ENCODE measurements at places on chromosomes 1 and 21.

- DNase-seq, result no peak
Observed at GRCh38 chr1:56222914-56223540, 356.3 kb downstream of the PLPP3 start.

DNA sequence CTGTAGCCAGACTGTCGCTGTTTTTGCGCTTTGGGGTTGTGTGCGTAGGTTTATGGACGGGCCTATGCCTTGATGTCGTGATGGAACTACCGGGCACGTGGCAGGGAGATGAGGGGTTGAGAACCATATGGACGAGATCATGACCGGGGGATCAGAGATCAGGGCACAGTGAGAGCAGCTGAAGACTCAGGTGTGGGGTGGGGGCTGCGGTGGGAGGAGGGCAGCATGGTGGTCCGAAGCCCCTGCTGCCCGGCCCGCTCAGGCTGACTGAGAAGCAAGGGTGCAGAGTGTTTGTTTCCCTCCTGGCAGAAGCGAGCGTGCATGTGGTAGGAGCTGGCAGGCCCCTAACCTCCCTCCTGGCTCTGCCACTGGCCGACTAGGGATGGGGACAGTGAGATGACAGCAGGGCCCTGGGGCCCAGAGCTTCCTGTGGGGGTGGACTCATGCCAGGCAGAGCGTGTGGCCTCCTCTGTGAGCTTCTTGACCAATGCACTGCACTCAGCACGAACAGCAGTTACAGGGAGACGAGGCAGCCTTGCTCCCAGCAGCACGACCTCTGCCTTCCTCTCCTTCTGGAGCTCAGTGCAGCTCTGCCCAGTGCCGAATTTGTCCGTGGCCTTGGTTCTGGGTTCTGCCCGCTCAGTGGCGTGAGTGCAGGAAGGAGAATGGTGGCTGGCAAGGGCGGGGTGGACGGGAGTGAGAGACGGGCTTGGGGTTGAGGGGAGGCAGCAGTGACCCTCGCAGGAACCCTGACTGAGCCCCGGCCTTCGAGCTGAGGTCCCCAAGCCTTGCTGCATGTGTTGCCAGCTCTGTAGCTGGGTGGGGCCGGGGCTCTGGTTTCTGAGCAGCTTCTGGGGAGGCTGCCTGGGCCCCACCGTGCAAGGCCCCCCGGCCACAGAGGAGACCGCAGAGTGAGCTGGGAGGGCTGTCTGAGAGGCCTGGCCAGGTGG, 22.2 kb upstream of the LRRC3 start:
- DNase-seq, result no peak

DNA sequence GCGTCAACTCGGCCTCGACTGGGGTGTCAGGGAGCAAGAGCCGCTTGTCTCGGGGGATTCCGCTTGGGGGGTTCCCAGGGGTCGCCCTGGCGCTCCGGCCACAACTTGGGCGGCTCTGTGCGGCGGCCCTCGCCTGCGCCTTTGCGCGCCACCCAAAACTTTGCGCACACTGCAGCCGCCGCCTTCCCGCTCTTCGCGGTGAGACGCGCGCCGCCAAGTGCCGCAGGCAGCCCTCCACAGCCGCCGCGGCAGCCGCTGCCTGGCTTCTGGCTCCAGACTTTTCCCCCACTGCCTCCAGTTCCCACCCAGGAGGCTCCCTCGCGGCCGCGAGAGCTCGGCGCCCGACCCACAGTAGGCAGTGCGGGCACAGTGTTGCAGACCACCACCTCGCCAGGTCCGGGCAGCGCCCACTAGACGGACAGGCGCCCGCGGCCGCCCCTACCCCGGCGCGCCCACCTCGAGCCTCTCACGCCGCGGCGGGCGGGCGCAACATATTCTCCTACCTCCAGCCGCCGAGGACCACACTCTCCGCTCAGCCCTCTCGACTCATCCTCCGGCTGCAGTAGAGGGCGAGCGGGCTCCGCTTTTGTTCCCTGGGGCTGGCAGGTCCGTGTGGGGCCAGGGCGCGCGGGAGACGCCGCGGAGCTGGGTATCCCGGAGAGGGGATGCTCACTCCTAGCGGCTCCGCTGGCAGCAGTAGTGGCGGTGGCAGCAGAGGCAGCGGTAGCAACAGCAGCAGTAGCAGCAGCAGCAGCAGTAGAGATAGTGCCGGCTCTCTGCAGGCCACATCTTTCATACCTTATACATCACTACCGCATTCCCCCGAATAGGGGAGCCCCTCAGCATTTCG, 296.6 kb downstream of the OMA1 start:
- peak; percentile 3 for DNase-seq

GRCh38 chr21:46650476-46651098, 15.1 kb downstream of the PRMT2 start:
- peak; percentile 28 for DNase-seq

DNA sequence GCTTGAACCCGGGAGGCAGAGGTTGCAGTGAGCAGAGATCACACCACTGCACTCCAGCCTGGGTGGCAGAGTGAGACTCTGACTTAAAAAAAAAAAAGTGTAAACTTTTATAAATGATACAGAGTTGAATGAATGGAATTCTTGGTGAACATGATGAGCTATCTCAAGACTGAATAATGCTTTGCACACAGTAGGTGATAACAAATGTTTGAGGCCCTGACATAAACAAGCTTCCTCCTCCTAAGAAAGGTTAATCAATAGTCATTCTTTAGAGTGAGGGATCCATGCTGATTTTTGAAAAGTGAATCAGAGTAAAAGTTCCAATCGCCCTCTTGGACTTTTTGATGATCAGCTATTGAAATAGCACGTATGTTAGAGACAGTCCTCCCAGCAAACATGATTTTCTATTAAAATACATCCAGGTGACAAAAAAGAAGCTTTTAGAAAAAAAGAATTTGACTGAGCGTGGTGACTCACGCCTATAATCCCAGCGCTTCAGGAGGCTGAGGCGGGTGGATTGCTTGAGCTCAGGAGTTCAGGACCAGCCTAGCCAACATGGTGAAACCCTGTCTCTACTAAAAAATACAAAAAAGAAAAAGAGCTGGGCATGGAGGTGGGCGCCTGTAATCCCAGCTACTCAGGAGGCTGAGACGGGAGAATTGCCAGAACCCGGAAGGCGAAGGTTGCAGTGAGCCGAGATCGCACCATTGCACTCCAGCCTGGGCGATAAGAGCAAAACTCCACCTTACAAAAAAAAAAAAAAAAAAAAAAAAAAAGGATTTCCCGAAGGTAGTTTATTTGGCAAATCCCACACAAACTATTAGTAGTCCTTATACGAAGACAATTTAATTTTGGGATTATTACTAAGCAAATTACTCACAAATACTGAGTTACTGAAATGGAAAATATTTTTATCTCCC, 181.8 kb downstream of the NFIA start:
- DNase-seq, result no peak

Data from fibroblast of gingiva (primary cell).